Hypothalamus (tissue), 51 donors: ENCODE measurements at places on chromosomes 12 and 14.

DNA sequence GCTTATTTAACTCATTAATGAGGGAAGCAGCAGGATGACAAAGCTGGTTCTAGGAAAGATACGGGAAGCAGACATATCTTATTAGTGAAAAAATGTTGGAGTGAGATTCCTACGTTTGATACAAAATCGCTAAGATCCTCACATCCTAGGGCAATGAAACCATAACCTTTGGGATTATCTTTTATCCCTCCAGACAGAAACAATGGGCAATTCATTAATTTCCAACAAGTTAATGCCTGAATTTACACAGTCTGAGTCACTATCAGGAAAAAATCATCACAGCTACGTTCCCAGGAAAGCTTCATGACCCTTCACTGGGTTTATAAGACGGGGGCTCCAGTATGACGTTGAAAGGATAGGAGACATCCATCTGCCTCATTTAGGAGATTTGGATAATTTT is 45.0 kb downstream of the SLC24A4 start:
- DNase-seq, result no peak

- no peak for DNase-seq
These were observed 6.2 kb upstream of the GNPNAT1 start for GRCh38 chr14:52797653-52798052.

DNA sequence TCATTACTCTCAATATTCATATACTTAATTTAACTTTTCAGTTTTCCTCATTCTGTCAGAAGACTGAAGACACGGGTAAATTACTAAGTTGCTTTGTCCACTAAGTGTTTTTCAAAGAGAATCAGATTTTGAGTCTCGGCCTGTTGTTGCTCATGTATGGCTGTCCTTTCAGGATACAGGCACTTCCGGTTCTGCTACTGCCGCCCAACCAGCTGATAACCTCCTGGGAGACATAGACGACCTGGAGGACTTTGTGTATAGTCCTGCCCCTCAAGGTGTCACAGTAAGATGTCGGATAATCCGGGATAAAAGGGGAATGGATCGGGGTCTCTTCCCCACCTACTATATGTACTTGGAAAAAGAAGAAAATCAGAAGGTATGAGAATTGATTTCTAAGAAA is 28.3 kb upstream of the TEAD4 start:
- DNase-seq, result no peak

GRCh38 chr14:39060818-39061437 is 42.1 kb downstream of the SEC23A start:
- no peak for DNase-seq

- no peak for DNase-seq
These were observed 14.4 kb upstream of the SDR39U1 start for GRCh38 chr14:24456980-24457379.
